ENCODE measurements at places on chromosomes 3 and 15.

DNA sequence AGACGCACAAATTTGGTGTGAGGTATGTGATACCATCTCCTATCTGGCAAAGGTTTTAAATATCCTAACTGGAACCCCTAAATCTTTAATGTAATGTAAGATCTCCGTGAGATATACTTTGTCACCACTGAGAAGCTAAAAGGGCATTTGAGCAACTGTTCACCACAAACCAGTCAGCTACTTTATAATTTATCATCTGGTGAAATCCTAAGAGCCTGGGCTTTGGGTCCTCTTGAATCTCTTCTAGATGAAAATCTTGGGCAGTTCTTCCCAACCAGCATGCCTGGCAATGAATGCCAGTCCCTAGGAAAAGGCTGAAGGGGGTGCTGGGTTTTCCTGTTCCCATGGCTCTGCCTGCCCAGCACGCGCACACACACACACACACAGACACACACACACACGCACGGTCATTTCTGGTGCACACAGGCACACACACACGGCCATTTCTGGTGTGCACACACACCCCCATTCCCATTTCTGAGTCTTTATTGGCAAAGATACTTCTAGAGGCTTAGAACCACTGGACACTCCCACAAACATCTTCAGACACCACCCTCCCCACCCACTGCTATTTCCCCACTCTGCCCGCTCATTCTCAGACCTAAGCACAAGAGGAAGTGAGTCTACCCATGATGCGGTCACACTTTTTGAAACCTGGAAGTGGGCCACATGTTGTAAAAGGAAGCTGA is 72.6 kb downstream of the MYO1E start:
- DNase-seq: peak; percentile 97

DNA sequence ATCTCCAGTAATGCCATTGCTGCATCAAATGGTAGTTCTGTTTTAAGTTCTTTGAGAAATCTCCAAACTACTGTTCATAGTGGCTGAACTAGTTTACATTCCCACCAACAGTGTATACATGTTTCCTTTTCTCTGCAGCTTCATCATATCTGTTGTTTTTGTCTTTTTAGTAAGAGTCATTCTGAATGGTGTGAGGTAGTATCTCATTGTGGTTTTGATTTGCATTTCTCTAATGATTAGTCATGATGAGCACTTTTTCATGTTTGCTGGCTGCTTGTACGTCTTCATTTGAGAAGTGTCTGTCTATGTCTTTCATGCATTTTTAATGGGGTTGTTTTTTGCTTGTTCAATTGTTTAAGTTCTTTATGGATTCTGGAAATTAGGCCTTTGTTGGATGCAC is 10.2 kb upstream of the GCSAM start:
- DNase-seq: peak; percentile 42

GRCh38 chr15:42148808-42149492 is 7.5 kb downstream of the PLA2G4F start:
- DNase-seq: no peak

GRCh38 chr3:179801856-179802255 is 149.0 kb downstream of the USP13 start:
- no peak for DNase-seq

- DNase-seq: peak; percentile 82
Observed at GRCh38 chr3:131553495-131554247, 50.9 kb upstream of the MRPL3 start.

DNA sequence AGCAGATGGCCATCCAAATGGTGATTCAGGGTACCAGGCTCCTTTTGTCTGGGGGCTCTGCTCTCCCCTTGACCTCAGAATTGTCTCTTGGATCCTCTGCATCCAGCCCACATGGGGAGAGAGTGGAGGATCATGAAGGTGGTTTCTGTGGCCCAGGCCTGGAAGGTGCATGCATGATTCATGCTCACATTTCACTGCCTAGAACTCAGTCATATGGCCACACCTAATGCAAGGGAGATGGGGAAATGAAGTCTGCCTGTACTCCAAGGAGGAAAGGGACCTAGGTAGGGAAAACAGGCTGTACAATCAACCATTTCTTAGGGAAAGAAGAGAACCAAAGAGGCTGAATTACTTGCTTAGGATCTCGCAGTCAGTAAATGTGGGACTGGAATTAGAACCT is 15.1 kb downstream of the HRG start:
- no peak for DNase-seq

DNA sequence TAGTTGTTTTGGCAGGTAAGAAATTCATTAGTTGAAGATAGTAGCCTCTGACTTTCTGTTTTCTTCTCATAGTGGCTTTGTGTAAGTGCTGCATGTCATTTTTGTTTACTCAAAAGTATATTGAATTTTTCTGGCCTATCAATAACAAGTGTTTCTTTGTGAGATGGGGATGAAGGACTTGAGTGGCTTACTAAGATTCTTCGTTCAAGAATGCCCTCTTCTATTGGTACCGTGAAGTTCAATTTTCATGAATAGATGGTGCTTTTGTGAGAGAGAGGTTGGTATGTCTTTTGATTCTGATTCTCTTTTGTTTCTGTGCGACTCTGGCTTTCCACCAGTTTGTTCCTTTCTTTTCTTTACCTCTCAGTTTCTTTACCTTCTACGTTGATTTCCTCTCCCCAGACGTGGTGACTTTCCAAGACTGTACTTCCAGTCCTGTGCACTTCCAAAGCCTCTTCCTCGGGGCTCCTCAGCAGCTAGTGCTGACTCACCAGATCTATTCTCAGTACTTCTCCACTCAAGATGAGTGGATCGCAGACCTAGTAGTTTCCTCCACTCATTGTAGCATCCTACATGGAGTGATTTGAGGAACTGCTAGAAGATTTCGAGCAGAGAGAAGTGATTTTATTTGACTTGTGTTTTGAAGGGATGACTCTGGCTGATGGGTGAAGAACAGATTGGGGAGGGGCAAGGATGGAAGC is 82.0 kb upstream of the EPHB3 start:
- DNase-seq: no peak

- no peak for DNase-seq
Observed at GRCh38 chr3:128427175-128427857, 39.4 kb downstream of the DNAJB8 start.

GRCh38 chr15:77595231-77595630 is 37.5 kb downstream of the LINGO1 start:
- no peak for DNase-seq

DNA sequence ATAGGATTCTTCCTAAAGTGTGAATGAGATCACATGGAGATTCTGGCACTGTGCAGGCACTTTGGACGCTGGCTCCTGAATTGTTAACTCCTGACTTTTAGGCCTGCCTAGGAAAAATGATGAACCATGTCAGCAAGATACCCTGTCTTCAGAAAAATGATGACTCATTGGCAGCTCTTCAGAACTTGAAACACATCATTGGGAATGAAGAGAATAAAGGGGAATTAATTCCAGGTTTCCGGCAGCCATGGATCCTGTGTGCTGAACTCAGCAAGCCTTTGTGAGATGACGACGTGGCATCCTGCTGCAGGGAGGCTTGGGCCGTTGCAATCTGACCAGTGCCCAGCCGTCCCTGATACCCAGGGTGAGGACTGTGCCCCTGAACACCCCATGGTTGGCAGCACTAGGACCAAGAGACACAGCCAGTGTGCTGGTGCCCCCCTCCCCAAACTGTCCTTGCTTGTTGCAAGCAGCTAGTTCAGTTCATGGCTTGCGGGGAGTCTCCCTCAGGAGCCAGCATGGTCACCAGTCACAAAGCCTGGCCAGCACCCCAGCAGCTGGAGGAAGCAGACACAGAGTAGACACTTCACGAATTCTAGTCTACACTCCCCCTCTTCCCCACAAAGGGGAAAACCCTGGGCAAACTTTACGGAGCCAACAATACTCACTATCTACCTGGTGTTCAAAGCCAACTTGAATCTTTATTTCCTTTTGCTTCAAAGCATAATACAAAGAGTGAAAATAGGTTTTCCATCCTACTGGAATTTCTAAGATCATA is 7.8 kb upstream of the LIPC start:
- peak; percentile 38 for DNase-seq

- no peak for DNase-seq
Observed at GRCh38 chr3:85171976-85172375, 213.2 kb downstream of the CADM2 start.

DNA sequence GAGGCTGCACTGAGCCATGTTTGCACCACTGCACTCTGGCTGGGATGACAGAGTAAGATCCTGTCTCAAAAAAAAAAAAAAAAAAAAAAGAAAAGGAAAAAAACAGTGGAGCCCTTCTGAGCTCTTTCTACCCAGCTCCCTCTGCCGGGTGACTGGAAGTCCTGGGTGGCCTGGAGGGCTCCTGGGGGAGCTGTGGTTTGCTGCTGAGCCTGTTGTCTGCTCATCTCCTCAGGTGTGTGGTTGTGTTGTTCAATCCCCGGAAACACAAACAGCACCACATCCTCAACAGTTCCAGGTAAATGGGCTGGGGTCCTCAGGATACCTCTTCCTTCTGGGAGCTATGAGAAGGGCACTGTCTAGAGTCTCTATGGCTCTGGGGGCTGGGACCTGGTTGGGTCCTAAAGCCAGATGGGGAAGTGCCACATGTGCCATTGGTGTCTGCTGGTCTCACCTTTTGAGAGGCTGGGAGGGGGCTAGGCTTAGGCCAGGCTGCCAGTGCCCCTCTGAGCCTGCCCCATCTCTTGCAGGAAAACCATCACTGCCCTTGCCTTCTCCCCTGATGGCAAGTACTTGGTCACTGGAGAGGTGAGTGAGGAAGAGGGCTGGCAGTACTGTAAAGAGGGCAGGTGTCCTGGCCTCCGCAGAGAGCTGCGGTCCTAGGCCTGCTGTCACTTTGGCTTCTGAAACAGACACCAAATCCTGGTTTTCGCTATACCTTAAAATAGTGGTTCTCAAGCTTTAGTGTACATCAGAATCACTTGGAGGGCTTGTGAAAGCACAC is 17.1 kb upstream of the JMJD7 start:
- DNase-seq: no peak

DNA sequence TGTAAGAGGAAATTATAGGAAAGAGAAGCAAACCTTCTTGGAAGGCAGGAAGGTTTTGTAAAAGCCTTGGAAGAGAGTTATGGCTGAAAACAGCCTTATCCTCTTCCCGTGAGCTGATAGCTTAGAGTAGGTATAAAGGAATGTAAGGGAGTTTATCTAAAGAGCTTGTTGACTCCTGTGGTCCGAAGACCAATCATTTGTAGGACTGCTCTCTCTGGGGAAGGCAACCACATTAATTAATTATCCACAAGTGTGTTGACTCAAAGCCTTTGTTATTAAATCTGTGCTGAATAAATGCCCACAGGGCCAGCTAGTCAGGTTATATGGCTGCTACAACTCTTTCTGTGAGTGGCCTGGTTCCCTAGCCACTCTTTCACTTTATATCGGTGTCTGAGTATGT is 452.1 kb upstream of the RASGRP1 start:
- no peak for DNase-seq

GRCh38 chr3:37742121-37742520 is 119.6 kb upstream of the CTDSPL start:
- no peak for DNase-seq

DNA sequence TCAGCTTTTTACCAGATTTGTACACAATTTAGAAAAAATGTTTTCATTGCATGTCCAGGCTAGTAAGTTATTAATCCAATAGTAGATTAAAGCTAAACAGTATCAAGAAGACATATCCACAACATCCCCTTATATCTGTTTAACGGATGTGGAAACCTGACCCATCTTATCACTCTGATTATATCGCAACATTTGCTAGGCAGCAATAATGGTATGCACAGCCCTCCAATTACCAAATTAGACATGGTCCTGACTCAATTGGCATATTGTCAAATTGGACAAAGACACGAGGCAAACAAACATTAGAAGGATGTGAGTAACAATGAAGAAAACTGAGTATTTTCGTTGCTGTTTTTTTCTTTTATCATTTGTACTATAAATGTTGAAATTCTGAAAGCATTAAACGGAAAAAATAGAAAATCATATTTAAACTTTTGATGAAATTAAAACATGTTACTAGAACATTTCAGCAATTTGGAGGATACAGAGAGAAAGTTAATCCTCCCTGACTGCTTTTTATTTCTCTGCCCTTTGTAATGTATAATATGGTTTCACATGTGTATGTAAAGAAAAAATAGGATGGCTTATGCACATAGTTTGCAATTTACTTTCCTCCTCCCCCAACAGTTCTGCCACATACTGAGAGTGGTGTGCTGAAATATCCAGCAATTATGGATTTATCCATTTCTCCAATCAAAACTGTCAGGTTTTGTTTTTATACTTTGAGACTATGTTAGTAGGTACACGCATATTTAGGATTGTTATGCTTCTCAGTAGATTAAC is 633.7 kb downstream of the ZIC1 start:
- no peak for DNase-seq

DNA sequence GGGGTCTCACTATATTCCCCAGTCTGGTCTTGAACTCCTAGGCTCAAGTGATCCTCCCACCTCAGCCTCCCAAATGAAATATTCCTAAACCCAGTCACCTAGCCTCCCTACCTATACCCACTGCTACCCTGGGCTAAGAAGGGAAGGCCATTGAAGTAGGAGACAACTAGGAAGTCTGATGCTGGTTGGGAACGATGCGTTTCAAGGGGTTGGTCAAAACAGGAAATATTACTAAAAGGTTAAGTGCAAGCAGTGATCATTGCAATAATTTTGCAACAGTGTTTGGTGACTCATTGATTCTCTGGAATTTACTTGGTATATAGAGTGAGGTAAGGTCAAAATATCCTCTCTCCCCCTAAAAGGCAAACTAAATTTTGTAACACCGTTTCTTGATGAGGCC is 4.6 kb upstream of the UQCRC1 start:
- no peak for DNase-seq

Measured in GM12865 (cell line).